ENCODE measurements at places on chromosomes 12 and 14. TPM values are rescaled to one million over a fixed set of nuclear protein-coding genes. Genes with fewer than 3 reads are reported as not detected.

GRCh38 chr12:91163116-91163515 lies 19.5 kb downstream of the DCN start:
- DNase-seq = no peak

GRCh38 chr12:52499806-52500560 lies 6.9 kb upstream of the KRT6A start:
- no peak for DNase-seq

DNA sequence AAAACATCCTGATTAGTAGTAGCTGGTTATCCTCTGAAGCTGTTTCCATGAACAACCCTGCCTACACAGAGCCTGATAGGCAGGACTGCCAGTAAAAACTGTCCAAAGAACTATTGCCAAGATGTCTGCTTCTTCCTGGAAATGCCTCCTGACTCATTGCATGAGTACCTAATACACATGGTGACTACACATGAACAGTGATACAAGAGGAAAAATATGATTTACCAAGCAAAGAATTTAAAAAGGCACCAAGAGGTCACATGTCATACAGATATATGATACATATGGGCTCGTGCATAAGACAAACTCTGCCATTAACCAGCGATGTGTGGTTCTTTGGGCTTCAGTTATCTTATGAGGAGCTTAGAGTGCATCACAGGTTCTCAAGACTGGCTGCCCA lies 552.3 kb downstream of the SLC16A7 start:
- no peak for DNase-seq

GRCh38 chr14:69886453-69887242 lies 7.4 kb downstream of the SMOC1 start:
- no peak for DNase-seq

DNA sequence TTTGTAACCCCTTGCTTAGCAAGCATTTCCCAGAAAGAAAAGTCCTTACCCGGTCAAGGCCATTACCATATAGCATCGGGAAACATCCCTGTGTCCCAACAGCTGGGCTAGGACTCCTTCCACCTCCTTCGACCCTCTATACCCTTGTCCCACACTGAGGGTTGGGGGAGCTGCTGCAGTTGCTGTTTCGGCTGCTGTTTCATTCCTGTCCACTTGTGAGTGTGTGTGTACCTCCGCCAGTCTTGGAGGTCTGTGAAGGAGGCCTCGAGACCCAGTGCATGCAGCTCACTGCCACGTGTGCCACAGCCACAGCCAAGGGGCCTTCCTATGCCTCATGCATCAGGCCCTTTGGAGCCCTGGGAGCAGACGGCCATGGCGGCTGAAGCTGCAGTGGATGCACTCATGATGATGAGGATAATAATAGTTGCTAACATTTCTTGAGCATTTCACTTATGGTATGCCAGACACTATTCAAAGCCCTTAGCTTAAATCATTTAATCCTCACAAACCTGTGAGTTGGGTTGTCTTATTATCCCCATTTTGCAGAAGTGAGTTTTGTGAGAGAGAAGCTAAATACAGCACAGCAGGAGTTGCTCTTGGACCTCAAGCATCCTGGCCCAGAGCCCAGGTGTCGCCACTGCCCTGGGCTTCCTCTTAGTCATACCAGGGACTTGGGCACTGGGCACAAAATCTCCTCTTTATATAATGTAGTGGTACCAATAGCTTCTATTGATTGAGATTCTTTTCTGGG lies 156.5 kb downstream of the PRKCH start:
- no peak for DNase-seq

DNA sequence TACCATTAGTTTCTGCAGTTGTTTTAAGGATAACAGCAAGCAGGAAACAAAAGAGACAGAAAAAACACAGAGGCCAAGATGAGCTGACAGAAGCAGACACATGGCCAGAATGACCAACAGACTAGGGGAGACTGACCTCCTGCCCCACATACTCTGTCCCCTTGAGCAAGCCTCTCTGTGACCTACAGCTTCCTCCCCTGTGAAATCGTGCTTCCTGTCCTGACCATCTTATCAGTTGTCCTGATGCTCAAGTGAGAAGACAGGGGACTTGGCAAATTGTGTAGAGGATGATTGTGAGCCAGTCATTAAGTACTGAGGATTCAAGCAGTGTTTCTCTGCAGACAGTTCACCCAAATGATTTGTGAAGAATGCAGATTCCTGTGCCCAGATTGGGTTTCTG lies 229.0 kb downstream of the SLC41A2 start:
- no peak for DNase-seq

DNA sequence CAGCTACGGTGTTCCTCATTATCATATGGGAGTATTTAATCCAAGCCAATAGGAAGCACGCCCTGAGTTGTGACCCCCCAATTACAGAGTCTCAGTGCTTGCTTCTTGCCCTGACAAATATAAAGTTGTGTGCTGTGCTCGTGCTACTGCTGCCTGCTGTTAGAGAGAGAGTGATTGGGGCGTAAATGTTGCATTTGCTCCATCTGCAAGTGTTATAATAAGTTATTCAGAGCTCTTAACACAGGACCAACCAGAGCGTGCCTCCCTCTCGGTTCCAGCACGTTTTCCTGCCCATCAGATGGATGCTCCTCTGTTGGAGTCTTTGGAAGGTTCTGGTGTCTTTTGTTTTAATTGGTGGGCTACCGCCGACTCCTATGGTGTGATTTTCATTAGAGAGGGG lies 81.4 kb downstream of the TESC start:
- no peak for DNase-seq

GRCh38 chr14:59215322-59215721 lies 26.9 kb downstream of the DAAM1 start:
- peak; percentile 35 for DNase-seq

- DNase-seq = no peak
These were observed 240.4 kb downstream of the ASCL1 start for GRCh38 chr12:103197725-103198388.

GRCh38 chr14:82412545-82412944 lies 878.9 kb upstream of the SEL1L start:
- DNase-seq = no peak

DNA sequence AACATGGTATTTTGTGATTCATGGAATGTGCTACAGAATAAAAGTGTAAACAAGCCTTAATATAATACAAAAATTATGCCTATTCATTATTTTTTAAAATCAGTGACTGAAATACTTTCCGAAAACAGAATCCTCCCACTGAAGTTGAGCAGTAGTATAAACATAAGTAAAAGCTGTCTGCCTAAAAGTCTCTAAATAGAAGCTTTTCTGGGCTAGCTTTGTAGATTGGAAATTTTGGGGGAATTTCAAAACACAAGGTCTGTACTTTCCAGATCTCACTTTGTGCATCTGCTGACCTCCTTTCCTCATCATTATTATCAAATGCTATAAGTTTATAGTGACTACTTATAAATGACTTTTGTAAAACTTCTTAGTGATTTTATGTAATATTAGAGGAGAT lies 80.4 kb upstream of the TRHDE start:
- no peak for DNase-seq

DNA sequence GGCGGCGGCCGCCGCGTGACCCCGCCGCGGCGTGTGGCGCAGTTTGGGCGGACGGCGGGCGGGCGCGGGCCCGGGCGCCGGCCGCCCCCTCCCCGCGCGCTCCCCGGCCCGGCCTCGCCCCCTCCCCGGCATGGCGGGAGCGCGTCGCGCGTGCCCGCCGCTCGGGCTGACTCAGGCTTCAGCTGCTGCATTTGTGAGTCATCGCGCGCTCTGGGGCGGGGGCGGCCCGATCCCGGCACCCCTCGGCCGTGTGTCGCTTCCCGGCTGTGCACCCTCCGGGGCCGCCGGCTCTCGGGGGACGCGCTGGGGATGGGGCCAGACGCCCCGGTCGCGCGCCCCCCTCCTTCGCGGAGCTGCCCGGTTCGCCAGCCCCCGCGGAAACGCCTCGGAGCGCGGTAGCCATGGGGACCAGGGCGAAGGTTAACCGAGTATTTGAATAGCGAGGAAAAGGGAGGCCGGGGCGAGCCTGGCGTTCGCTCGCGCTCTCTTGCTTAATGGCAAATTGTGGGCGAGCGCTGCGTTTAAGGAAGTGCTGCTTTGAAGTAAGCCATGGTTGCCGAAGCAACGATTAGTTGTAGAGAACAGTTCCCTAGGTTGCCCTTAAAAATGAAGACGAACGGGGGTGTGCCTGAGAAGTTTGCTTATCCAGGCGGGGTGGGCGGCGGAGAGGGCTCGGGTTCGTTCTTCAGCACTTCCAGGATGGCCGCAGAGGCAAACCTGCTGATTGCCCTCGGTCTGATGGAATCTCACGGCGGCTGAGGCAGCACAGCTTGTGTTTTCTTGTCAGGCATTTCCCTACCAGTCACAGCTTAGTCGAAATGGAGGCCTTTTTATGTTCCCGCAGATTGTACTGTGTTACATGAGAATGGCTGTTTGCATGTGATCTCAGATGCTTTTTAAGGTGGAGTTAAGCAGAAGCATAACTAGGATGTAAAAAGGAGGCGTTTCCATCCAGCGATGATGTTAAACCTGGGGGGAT lies 896 bp downstream of the EIF5 start:
- peak; percentile 73 for DNase-seq

DNA sequence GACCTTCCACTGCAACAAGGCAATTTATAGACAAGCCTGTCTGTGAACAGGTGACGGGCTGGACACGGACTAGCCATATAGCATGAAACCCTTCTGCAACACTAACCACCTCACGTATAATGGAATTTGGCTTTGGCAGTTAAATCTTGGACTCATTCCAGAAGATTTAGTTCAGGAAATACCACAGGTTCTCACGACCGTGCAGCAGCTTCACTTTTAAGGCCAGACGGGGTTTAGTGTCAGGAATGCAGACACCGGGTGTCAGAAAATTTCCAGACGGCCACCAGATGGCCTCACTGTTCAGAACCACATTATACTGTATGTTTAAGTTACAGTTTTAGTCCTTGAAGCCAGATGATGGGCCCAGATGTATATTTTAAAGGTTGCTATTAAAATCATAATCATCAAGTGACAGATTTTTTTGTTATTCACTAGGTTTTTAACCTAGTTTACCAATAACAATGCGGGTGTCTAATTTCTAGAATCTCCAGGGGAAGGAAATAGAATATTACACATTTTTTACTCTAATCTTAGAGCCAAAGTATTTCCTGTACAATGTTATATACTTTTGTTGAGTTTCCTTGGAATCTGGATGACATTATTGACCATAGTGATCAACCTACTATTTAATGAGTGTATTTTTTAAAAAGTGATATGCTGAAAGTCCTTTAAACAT lies 90.5 kb upstream of the TMPO start:
- DNase-seq = peak; percentile 85

DNA sequence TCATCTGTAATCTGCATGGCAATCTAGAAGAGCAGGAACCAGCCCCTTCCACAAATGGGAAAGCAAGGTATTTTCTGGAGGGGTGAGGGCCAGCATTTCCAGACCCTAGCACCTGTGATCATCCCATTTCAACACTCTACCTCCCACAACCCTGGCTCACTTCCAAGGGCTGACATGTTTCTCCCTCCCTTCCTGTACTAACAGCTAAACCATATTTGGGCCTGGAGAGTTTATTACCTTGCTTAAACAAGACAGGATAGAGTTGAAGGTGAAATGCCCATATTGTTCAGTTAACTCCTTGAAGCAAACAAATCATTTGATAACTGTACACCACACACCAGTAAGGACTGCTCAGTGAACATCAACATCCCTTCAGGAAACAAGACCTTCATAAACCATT lies 158.4 kb downstream of the PPM1H start:
- no peak for DNase-seq

DNA sequence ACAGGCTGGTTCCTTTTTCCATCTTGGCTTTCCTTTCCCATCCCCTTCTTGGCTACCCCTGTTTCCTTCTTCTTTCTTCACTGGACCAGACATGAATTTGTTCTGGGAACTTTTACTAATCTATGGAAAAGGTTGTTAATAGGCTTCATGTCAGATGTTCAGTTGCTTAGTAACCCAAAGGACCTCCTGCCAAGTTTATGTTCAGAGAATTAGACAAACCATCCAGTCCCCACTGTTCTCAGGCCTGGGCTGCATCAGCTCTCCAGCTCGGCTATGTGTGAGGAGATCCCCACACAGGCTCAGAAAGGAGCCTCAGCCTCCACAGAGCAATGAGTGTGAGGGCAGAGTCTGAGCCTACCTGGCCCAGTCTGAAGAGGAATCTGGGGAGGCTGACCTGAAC lies 78.0 kb downstream of the AKAP6 start:
- DNase-seq = no peak

DNA sequence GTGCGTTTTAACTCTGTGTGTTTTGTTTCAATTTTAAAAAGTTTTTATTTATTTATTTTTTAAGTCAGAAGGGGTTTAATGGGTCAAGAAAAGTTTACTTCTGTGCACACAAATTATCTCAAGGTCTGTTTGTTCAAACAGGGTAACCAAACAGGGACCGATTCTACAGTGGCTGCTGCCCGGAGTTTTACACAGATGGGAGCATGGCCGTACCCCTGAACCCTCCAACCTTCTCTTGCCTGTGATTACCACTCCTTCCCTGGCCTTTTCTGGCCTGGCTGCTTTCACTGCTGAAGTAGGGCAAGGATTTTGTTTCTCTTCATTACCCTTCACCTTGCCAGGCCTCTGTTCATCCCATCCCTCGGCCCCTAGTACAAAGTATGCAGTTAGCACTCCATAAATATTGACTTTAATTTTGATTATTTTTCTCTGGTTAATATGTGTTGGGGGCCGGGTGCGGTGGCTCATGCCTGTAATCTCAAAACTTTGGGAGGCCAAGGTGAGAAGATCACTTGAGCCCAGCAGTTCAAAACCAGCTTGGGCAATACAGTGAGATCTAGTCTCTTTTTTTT lies 15.8 kb upstream of the FBXL14 start:
- DNase-seq = no peak

DNA sequence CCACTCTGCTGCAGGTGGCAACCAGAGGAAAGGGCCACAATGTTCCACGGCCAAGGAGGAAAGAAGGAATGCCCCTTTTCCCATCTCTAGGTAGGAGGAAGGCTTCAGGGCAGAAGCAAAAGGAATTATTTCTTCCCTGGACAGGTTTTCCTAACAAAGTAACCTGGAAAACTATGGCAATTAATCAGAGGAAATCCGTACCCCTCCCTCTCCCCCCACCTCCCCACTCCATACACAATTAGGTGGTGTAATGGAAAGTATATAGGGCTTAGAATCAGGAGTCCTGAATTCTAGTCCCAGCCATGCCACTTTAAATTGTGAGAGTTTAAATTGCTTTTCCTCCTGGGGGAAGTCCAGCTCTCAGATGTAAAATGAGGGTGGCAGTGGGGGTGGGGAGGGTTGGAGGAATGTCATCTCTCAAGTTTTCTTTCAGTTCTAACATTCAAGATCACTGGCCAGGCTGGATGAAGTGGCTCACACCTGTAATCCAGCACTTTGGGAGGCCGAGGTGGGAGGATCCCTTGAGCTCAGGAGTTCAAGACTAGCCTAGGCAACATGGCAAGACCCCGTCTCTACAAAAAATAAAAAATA lies 1.7 kb downstream of the DHH start:
- DNase-seq = no peak

KRT6C gene
- not detected for polyA plus RNA-seq

DDX55 gene
- polyA plus RNA-seq = 37.9 TPM

MEG3 gene
- 248 TPM for polyA plus RNA-seq

TAS2R10 gene
- polyA plus RNA-seq = 1.2 TPM

C1R gene
- 56.5 TPM for polyA plus RNA-seq

CLEC12A gene
- 1.5 TPM for polyA plus RNA-seq

CCDC88C gene
- polyA plus RNA-seq = 28.0 TPM
